ENCODE measurements at places on chromosomes 3 and 15. TPM values are rescaled to one million over a fixed set of nuclear protein-coding genes. Genes with fewer than 3 reads are reported as not detected.

Gene CCDC9B
- 0.28 TPM for total RNA-seq

Gene GOLGA6L7
- not detected for total RNA-seq

Gene TICRR
- 3.5 TPM for total RNA-seq

Gene GREM1
- 0.14 TPM for total RNA-seq

Gene SEMA7A
- total RNA-seq, result 22.0 TPM

Gene MKRN3
- 2.3 TPM for total RNA-seq

Gene PROS1
- total RNA-seq, result 2.7 TPM

Gene MESP2
- 0.19 TPM for total RNA-seq
